ENCODE measurements at places on chromosomes 7 and 10. TPM values are rescaled to one million over a fixed set of nuclear protein-coding genes. Genes with fewer than 3 reads are reported as not detected.

DNA sequence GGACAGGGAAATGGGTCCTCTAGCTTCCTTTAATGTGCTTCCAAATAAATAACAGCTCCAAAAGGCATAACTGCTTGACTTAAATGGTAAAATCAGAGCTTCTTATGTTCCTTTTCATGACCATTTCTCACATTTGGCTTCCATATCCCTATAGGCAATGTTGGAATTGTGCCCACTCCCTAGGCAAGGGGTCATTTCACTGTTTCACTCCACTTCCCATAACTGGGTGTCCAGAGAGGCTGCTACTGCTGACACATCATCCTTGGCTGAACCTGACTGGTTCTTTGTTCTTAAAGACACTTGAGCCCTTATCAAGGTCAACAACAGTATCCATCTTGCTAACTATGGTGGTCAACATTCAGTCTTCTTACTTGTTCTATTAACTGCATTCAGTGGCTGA is 37.1 kb downstream of the PRTFDC1 start:
- no peak for DNase-seq

- DNase-seq = peak; percentile 48
These were observed 119.5 kb downstream of the TRRAP start for GRCh38 chr7:98997846-98998245.

DNA sequence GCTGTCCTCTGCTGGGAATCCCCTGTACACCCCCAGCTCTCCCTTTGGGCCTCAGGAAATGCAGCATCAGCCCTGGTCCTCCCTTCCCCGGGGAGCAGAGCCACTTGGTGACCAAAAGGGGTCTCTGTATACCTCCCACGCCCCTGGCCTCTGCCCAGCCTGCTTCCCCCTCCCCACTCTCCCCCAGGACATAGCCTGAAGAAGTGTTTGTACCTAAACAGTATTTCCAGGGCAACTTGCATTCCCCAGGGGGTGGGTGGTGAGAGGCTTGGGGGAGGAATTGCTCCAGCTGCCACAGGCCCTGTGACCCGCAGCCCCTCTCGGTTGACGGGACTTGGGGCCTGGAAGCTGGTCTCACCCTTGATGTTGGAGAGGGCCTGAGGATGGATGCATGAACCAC is 39.3 kb downstream of the TMEM270 start:
- DNase-seq = no peak

Gene EPO
- polyA plus RNA-seq = not detected

DNA sequence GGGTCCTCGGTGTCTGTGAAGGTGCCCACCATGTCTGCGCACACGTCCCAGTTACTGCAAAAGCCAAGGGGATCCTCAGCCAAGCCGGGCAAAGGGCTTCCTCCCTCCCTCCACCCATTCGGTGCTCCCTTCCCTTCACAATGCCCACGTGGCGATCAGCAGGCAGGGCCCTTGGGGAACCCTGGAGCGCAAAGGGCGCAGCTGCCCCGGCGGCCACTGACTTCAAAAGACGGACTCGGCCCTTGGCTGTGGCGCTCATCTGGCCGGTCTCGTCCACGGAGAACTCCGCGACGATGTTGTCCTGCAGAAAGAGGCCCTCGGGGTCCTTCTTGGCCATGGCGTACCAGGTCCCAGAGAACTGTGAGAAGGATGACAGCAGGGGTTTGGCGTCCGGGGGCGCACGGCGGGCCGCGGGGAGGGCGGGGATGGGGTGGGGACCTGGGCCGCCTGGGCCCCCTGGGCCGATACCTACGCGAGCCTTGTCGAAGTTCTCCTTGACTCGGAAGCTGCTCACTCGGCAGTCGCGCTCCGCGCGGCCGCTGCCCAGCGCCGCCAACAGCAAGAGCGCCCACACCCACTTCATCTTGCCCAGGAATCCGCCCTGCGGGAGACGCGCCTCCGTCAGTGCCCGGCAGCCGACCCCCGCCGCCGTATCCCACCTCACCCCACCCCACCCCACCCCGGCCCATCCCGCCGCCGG is 439 bp downstream of the RBP4 start:
- DNase-seq = peak; percentile 55

Gene PDSS1
- 7.3 TPM for polyA plus RNA-seq

Gene NOD1
- 20.9 TPM for polyA plus RNA-seq

DNA sequence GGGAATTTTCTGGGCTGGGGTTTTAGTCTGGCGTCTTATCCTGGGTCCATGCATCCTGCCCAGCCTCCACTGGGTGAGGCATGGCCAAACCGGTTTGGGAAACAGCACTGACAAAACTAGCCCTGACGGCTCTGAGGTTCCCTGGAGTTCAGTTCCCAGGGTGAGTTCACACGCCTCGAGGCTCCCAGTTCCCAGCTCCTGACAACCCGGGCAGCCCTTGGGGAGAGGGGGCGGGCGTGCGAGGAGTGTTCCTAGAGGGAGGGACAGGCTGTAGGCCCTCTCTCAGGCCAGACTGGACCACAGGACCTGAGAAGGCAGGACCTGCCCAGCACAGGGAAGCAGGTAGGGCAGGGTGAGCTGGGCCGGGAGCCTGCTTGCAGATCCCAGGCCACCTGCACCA is 82.3 kb upstream of the PPIF start:
- DNase-seq = no peak

GRCh38 chr10:115355162-115355760 is 262.1 kb downstream of the ATRNL1 start:
- DNase-seq = peak; percentile 29

GRCh38 chr7:106285855-106286492 is 1.2 kb upstream of the NAMPT start:
- DNase-seq = peak; percentile 36

- no peak for DNase-seq
These were observed 102.1 kb downstream of the DOCK4 start for GRCh38 chr7:112104120-112104519.

Gene CCDC3
- 22.1 TPM for polyA plus RNA-seq

Gene PYROXD2
- polyA plus RNA-seq = 27.4 TPM

Gene ADAM12
- 18.6 TPM for polyA plus RNA-seq

DNA sequence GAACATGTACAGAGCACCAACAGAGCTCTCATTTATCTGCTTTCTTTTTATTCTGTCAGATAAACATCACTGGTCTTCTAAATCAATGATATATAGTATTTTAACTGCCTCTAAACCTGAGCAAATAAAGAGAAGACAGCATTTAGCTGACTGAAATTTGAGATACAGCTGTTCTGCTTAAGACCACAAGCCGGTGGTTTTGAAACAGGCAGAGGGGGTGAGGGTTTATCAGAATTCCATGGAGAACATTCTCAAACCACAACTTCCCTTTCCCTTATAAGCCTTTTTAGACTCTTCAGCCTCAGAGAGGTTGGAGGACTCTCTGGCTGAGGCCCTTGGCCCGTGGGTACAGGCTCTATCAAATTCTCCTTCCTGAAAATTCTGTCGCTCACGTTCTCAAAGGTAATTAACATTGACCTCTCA is 87.4 kb upstream of the RSU1 start:
- DNase-seq = no peak

Gene C10orf105
- polyA plus RNA-seq = 0.50 TPM

DNA sequence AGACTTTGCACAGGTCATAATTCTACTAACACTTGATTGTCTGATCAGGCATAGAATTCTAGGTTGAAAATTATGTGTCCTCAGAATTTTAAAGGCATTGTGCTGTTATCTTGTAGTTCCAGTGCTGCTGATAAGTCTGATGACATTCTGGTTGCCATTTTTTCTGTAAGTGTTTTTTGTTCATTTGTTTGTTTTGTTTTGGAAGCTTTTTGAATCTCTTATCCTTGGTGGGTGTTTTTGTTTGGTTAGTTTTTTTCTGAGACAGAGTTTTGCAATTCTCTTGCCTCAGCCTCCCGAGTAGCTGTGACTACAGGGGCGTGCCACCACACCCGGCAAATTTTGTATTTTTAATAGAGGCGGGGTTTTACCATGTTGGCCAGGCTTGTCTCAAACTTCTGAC is 178.9 kb downstream of the CCDC71L start:
- no peak for DNase-seq

Data from hindlimb muscle (tissue), 1 donor.